ENCODE measurements at places on chromosomes 5 and 9. TPM values are rescaled to one million over a fixed set of nuclear protein-coding genes. Genes with fewer than 3 reads are reported as not detected.

The GARIN3 gene
- polyA plus RNA-seq: not detected

The FOXI1 gene
- polyA plus RNA-seq: not detected

The KIF27 gene
- polyA plus RNA-seq: 0.78 TPM

The MCIDAS gene
- polyA plus RNA-seq: not detected

The SAXO1 gene
- polyA plus RNA-seq: 0.03 TPM

The DRD1 gene
- polyA plus RNA-seq: 0.02 TPM

The DCAF12 gene
- 20.8 TPM for polyA plus RNA-seq

The RAPGEF1 gene
- 26.2 TPM for polyA plus RNA-seq

The TLE1 gene
- polyA plus RNA-seq: 33.0 TPM

The CCNJL gene
- 6.6 TPM for polyA plus RNA-seq

The TNFSF15 gene
- polyA plus RNA-seq: 0.64 TPM

The HRCT1 gene
- 2.0 TPM for polyA plus RNA-seq

The FOXD4L6 gene
- polyA plus RNA-seq: 0.05 TPM

The CCDC180 gene
- 1.2 TPM for polyA plus RNA-seq

The CLIC3 gene
- 1.0 TPM for polyA plus RNA-seq

The HACD4 gene
- under 0.01 TPM for polyA plus RNA-seq

The OLFM1 gene
- polyA plus RNA-seq: 15.9 TPM

The CCDC192 gene
- not detected for polyA plus RNA-seq

The PCDHA1 gene
- 0.21 TPM for polyA plus RNA-seq

The HTR1A gene
- not detected for polyA plus RNA-seq

The PCDHGA7 gene
- polyA plus RNA-seq: 7.8 TPM

The UBTD2 gene
- 15.5 TPM for polyA plus RNA-seq

The IL33 gene
- not detected for polyA plus RNA-seq

The NR5A1 gene
- polyA plus RNA-seq: not detected

The GPSM1 gene
- 26.7 TPM for polyA plus RNA-seq

The F12 gene
- 3.8 TPM for polyA plus RNA-seq

The C9orf50 gene
- polyA plus RNA-seq: 0.30 TPM

The ZNF484 gene
- 1.1 TPM for polyA plus RNA-seq

The SGCD gene
- 0.94 TPM for polyA plus RNA-seq

The SPINK13 gene
- not detected for polyA plus RNA-seq

The PKD2L2 gene
- 0.11 TPM for polyA plus RNA-seq

The FCN2 gene
- not detected for polyA plus RNA-seq

The FREM1 gene
- polyA plus RNA-seq: 0.60 TPM

The OBP2B gene
- polyA plus RNA-seq: not detected

The EPB41L4A gene
- 0.31 TPM for polyA plus RNA-seq

The PAPPA gene
- polyA plus RNA-seq: 45.1 TPM

The EGFL7 gene
- polyA plus RNA-seq: 43.0 TPM

The SLC6A19 gene
- not detected for polyA plus RNA-seq

The SPATA31E1 gene
- polyA plus RNA-seq: not detected

The RBM18 gene
- polyA plus RNA-seq: 8.2 TPM

The FOXD4L4 gene
- polyA plus RNA-seq: 0.13 TPM

The PPP3R2 gene
- polyA plus RNA-seq: not detected
